Stimulated activated CD4-positive, alpha-beta T cell treated with anti-CD3 and anti-CD28 coated beads, Interleukin-4, amount 100 ng/mL, for 1 hour (primary cell): ENCODE measurements at places on chromosomes 16 and 17.

- DNase-seq, result no peak
Measured at GRCh38 chr17:3817851-3818605, 17.0 kb upstream of the ITGAE start.

- DNase-seq, result no peak
Measured at GRCh38 chr16:83271970-83272575, 535.7 kb upstream of the HSBP1 start.

GRCh38 chr17:31858642-31859486 lies at the start of gene COPRS:
TSS of gene COPRS (minus strand) at chr17:31859244. CDS start at chr17:31859199, 45 bp downstream.
- DNase-seq, result peak; percentile 79

DNA sequence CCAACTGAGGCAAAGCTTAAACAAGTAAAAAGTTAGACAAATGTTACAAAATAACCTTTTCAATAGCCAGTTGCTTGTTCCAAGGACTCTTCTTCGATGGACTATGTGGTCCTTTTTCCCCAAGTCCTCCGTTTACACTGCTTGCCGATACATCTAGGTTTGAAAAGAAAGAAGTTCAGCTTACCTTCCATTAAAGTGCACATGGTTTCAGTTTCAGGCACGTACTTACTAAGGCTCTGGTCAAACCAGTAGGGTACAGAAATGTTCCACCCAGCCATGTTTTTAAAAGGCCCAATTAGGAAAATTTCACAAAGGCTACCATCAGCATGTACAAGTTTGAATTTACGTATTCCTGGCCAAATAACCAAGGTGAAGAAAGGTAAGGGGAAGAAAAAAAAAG lies 2.1 kb downstream of the SRSF2 start:
- DNase-seq, result no peak

GRCh38 chr17:35586569-35587073 lies 501 bp upstream of the AP2B1 start:
- no peak for DNase-seq

- DNase-seq, result peak; percentile 83
Measured at GRCh38 chr16:28935924-28936783, 4.4 kb downstream of the CD19 start.

- DNase-seq, result no peak
Measured at GRCh38 chr17:32912218-32912897, 15.6 kb upstream of the TMEM98 start.

DNA sequence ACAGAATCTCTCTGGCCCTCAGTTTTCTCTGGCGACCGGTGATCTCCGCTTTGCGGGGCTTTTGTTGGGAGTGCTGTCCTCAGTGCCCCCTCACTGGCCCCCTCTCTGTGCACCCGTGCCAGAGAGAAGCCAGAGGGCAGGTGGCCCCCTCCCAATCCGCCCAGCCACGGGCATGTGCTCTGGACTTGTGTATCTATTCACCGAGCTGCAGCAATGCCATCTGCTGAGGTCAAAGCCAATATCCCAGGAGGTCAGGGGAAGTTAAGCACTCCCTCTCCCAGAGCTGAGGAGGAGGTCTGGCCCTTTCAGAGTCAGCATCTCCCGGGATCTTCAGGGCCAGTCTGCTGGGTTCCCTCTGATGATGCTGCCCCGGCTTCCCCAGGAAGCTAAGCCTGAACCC lies 5.1 kb downstream of the CACNG5 start:
- DNase-seq, result no peak

GRCh38 chr17:21376759-21377690 lies 868 bp downstream of the KCNJ12 start:
- no peak for DNase-seq

DNA sequence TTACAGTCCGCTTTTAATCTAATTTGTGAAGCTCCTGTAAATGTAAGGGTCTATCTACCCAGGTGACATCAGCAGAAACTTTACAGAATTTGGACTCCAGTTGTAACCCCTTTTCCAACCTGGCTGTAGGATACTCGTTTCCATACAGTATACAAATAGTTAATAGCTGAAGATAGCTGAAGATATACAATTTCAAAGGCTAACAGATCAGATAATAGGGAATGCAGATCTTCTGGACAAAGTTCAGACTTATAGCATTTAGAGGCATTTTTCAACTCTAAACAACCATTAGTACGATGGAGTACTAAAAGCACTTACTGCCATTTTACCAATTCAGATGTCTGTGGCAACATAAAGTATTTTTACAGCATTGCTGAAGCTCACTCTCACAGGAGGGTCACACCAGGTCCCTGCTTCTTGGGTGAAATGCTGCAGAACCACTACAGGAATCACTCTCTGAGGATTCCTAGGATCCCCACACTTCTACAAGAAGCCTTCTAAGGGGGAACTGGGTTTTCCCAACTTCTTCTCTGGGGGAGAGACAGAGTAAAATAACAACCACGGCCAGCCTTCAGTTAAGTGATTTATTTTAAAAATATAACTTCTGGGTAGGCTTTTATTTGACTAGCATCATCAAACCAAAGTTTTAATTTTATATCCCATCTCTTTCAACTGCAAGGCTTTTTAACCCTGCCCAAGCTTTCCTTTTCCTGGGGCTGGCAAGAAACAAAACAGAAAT lies 2.9 kb downstream of the VEZF1 start:
- no peak for DNase-seq

DNA sequence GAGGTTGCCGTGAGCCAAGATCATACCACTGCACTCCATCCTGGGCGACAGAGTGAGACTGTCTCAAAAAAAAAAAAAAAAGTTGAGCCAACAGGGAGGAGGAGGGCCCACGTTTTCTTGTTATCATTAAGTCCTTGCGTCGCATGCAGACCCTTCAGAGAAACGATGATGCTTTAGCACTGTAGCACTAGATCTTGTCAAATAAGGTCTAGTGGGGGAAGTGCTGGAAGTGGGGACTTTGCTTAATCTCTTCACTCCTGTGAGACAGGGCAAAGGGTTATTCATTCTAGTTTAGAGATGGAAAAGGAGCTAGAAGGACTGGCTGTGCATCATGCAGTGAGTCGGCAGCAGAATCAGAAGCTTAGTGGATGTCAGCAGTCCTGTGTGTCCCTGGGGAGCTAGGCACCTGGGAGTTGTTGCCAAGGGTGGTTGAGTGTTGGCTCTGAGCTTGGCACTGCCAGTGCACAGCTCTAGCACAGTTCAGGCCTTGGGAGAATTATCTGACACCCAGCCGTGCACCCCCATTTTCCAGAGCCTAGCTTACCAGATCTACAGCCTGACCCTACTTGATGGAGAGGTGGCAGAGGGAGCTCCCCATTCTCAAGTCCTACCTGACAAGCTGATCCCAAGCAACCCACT lies 33.4 kb upstream of the TBX2 start:
- DNase-seq, result no peak

DNA sequence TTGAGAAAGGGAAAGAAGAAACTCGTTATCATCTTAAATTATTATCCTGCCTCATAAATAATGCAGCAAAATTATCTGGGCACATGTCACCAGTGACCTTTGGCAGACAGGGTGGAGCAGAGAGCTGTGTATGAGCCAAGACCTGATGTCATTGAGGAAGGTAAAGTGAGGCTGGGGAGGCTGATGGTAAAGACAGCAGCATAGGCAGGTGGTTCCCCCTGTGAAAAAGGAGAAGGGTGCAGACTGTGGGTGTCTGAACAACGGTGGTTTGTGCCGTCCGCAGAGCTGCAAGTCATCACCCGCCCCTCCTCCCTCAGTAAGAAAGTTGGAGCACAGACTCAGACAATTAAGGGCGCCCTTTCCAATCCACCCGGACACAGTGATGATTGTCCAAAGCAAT lies 30.8 kb upstream of the METTL16 start:
- no peak for DNase-seq

GRCh38 chr16:81514041-81514559 lies 69.5 kb downstream of the CMIP start:
- no peak for DNase-seq

DNA sequence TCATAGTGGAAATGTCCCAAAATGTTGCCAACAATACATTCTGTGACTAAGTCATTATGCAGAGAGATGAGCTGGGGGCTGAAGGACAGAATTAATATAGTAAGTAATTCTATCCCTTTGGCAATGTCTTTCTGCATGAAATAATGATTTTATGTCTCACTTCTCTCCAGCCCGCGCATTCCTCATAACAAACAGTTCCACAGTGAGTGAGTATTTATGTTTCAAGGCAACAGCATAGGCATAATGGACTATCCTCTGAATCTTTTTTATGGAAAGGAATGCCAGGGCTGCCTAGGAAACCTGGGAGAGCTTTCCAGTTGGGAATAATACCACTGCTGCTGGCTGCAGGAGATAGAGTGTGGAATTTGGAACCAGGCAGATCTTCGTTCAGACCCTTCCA lies 477.7 kb downstream of the HS3ST4 start:
- no peak for DNase-seq

GRCh38 chr17:40447148-40447644 lies 3.9 kb downstream of the IGFBP4 start:
- no peak for DNase-seq

GRCh38 chr17:80673152-80673920 lies 128.7 kb downstream of the RPTOR start:
- no peak for DNase-seq

- DNase-seq, result no peak
Measured at GRCh38 chr17:79609049-79609589, 1.7 kb downstream of the RBFOX3 start.

GRCh38 chr17:77410470-77410869 lies 269.7 kb downstream of the SEC14L1 start:
- DNase-seq, result no peak

DNA sequence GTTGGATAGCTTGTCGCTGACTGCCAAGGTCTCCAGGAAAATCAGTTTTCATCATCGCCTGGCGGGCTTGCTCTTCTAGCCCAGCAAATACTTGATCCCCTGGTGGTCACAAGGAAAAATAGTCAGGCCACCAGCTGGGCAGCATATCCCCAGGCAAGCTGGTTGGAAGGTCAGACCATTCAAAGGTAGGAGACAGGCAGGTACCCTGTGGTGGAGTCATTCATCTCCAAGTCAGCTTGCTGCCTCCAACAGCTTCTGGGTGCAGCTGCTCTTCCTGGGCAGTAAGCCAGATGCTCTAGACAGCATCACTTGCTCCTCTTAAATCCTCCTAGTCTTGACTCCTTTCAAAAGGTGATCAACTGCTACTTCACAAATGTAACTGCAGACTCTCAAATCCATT lies 16.0 kb downstream of the ZNF821 start:
- DNase-seq, result no peak

GRCh38 chr17:29562615-29563014 lies 4.2 kb downstream of the ABHD15 start:
- DNase-seq, result no peak

GRCh38 chr17:676060-676700 lies 38.5 kb downstream of the VPS53 start:
- DNase-seq, result no peak

GRCh38 chr16:57725554-57725953 lies 10.0 kb upstream of the KATNB1 start:
- no peak for DNase-seq

DNA sequence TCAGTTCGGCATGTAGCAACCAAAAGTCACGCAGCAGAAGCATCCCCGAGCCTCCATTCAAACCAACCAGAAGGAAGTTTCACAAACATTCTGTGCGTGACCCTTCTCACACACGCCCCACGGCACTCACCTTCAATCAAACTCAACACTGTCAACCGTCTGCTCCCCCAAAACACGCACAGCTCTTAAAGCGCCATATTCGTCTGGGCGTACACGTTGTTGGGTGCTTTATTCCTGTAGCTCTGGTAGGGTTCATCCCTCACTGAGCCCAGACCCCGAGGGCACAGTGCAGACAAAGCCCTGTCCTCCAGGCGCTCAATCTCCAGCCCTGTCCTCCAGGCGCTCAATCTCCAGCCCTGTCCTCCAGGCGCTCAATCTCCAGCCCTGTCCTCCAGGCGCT lies 2.2 kb downstream of the RAB40B start:
- no peak for DNase-seq

DNA sequence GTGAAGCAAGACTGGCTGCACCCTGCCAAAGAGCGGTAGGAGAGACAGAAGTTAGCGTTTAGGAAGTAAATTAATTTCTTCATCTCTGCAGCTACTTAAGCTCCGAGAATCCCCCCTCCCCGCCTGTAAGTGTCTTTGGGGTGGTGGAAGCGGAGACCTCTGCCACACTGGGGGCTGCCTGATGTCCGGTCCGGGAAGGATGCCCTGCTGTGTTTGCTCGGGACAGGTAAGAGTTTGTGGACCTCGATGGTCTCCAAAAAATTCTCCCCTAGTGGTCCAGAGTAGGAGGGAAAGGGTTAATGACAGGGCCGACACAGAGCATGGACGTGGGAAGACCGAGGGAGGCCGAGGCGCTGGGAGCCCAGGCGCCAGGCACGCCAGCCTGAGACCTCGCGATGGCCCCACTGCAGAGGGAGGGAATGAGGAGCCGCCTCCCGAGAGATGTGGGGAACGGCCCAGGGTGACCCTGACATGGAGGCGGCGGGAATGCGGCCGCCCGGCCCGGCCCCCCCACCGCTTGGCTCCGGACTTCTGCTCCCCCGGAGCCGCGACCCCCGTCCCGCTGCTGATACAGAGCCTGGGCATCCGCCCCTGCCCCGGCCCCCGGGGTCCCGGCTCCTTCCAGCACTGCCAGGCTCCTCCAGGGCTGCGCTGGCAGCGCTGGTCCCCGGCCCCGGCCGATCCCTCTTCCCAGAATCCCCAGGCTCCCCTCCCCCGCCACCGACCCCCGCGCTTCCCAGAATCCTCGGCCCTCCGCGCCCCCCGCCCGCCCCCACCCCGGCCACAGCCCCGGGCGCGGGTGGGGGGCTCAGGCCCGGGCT lies 680 bp downstream of the ZNF629 start:
- DNase-seq, result no peak

GRCh38 chr17:51371732-51372151 lies 111.4 kb downstream of the UTP18 start:
- DNase-seq, result peak; percentile 31

GRCh38 chr16:14050291-14051027 lies 20.7 kb upstream of the MRTFB start:
- DNase-seq, result no peak

- no peak for DNase-seq
Measured at GRCh38 chr17:17832032-17832363, 4.8 kb downstream of the SREBF1 start.

DNA sequence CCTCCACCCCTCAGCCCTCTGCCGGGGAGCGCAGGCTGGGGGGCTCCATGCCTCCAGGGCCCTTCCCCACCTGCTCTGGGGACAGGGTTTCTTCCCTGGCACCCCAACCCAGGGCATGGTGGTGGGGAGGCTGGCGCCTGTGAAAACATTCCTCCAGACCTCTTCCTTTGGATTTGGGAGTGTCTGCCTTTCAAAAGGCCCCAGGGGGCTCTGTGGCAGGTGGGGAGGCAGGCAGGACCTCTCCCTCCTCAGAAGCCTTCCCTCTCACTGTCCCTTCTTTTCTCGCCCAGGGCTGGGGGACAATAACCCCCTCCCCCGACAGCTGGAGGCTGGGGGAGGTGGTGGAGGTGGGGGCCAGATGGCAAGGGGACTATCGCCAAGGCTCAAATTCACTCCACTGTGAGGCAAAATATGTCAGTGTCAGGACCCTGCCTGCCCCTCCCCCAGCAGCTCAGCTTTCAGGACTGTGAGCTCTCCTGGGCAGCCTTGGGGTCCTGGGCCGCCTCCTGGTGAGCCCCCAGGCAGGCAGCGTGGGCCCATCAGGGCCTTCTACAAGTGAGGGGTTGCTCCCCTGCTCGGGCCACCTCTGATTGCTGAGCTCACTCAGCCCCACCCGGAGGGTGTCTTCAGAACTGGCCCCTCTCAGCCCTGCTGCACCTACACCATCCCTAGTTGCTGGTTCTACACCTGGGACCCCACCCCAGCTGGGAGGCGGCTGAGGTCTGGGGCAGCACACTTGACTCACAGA lies 1.8 kb downstream of the CDH15 start:
- DNase-seq, result no peak
